ENCODE measurements at places on chromosomes 7 and 10. TPM values are rescaled to one million over a fixed set of nuclear protein-coding genes. Genes with fewer than 3 reads are reported as not detected.

CLCN1 gene
- total RNA-seq: not detected

DNA sequence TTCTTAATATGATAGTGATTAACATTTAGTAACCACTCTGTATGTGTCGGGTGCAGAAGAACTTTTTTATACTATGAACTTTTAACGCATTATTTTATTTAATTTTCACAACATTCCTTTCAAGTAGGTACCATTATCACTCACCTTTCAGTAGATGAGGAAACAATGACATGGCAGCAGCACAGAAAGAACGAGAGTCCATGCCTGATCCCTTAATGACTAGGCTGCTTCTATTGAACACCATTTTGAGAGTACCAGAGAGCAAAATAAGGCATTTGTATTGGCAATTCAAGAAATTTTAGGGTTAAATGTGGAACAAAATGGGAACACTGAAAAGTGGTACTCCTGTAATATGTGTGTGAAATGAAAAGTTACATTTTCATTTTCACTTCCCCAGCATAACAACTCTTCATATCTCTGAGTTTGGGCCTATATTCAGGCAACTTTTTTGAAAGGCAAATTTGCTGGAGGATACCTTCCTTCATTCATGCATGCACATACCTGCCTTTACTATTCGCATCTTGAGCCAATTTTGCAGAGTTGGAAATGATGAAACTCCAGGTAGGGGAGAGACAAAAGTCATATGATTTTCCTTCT is 12.8 kb downstream of the LRRN3 start:
- DNase-seq: no peak

DNA sequence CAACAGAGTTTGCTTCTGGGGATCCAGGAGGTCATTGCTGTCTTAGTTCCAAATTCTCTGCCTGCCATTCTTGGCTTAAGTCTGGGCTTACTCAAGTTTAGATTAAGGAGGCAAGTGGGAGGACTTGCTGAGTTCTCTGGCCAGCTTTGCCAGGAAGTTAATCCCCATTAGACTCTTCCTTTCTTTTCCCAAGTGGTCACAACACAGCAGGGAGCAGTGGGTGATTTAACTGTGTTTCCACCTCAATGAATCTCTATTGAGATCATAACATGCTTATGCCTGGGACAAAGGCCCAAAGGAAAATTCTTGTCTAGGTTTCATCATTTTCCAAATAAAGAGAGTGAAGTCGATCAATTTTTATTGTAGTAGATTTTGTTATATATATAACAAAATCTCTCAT is 1159.6 kb downstream of the SORCS3 start:
- no peak for DNase-seq

PAPOLB gene
- 0.25 TPM for total RNA-seq

DNA sequence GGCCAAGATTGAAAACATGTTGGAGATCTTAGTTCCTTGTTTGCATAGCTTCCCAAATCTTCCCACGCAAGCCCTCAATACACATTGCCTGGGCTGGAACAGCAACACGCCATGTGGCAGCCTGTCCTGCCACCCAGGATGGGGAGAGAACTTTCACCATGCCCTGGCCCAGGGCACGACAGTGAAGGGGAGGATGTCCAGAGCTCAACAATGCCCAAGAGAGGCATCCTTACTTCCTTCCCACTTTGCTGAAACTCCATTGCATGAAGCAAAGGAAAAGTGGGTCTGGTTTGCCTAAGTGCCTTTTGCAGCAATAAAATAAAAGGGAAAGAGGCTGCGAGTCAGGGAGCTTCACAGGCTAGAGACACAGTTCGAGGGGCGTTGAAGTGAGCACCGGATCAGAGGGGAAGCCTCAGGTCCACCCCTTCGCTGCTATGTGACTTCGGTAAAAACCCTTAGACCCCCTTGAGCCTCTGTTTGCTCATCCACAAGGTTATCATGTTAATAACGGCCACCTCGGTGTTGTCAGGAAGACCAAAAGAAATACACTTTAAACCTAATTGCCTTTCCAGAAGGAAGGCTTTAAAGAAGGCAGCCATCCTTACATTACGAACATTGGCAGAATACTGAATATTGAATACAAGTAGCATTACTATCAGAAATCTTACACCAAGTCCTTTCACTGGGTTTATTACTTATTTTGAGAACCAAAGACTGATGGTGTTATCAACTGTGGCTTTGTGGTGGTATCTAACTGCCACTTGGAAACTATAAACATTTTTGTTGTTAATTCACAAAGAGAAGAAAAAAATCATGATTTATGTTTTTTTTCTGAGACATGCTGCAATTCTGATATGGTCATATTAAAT is 133.3 kb downstream of the ICA1 start:
- no peak for DNase-seq

- no peak for DNase-seq
Observed at GRCh38 chr7:155879592-155879991, 67.3 kb upstream of the SHH start.

GRCh38 chr10:117860823-117861222 is 185.9 kb downstream of the RAB11FIP2 start:
- peak; percentile 4 for DNase-seq

GRCh38 chr7:50369143-50370026 is 64.9 kb downstream of the IKZF1 start:
- no peak for DNase-seq

DNA sequence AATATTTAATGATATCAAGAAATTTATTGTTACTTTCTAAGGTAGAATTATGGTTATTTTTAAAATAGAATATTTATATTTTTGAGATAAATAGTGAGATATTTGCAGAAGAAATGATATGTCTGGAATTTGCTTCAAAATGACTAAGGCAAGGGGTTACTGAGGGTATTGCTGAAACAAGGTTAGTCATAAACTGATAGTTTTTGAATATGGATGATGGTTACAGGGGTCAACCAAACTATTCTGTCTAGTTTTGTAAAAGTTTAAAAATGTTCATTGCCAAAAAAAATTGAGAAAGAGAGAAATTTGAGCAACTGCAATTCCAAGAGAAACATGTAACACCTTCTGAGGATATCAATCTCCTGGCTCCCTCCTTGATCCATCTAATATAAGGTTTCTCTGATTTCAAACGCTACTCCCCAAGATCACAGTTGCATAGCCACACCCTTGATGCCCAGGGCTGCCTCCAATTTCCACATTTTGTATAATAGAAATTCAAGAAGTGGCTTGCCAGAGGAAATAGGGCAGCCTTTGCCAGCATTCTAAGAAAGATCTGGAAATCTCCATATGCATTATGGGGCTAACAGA is 159.4 kb upstream of the NAMPT start:
- DNase-seq: no peak

DNA sequence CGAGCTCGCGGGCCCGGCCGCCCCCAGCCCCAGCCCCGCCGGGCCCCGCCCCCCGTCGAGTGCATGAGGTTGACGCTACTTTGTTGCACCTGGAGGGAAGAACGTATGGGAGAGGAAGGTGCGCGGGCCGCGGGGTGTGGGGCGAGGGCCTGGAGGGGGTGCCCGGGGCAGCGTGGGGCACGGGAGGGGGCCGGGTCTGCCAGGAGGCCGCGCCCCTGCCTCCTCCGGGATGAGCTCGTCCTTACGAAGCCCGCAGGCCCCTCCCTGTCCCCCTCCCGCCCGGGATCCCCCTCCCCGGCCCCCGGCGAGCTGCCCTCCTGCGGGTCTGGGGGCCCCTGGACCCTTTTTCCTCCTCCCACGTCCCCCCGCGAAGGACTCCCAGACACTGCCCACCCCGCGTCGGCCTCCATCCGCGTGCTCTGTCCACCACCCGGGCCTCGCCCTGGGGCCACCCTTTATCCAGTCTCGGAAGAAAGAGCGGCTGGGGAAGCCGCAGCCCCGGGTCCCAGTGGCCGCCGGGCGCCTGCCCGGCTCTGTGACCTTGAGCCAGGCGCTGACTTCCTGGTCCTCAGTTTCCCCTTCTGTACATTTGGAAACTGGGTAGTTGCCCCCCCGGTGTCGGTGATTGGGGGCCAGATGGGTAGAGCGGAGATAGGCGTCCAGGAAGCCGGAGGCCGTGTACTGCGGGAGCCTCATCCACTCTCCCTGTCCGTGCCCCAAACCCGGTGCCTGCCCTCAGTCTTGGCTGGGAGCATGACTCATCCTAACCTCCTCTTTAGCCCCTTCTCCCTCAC is 521 bp downstream of the LIMK1 start:
- no peak for DNase-seq

Data from dermis microvascular lymphatic vessel endothelial cell (primary cell).